Omental fat pad (tissue), 4 donors: ENCODE measurements at places on chromosomes 7 and 10.

GRCh38 chr10:126639084-126639483 lies 31.4 kb downstream of the C10orf90 start:
- DNase-seq = no peak

GRCh38 chr10:116324227-116324950 lies at the start of gene CCDC172:
Gene CCDC172, plus strand, starts transcription at chr10:116324448. Its CDS starts 564 bp downstream, at chr10:116325012.
- DNase-seq = no peak

DNA sequence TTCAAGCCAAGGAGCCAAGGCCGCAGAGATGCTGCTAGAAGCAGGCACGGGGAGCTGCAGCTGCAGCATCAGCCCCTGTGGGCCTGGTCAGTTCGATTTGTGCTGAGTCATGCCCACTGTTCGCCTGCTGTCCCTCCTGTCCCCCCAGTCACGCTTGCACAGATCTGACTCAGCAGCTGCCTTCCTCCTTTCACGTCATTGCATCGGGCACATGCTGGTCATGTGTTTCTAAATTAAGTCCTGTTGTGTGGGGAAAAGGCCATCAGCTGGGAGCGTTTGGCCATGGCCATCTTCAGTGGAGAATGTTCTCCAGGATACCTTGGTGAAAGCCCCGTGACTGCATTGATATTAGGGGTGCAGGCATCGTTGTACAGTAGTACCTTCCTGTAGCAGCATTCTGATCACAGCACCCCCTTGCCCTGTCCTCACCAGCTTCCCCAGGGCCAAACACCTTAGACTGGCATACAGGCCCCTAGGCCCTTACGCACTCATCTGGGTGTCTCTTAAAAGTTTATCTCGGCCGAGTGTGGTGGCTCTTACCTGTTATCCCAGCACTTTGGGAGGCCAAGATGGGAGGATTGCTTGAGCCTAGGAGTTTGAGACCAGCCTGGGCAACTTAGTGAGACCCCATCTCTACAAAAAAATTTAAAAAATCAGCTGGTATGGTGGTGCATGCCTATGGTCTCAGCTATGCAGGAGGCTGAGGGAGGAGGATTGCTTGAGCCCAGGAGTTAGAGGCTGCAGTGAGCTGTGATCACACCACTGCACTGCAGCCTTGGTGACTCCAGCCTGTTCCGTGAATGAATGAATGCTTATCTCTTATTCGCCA lies 23.2 kb downstream of the POR start:
- DNase-seq = peak; percentile 41

DNA sequence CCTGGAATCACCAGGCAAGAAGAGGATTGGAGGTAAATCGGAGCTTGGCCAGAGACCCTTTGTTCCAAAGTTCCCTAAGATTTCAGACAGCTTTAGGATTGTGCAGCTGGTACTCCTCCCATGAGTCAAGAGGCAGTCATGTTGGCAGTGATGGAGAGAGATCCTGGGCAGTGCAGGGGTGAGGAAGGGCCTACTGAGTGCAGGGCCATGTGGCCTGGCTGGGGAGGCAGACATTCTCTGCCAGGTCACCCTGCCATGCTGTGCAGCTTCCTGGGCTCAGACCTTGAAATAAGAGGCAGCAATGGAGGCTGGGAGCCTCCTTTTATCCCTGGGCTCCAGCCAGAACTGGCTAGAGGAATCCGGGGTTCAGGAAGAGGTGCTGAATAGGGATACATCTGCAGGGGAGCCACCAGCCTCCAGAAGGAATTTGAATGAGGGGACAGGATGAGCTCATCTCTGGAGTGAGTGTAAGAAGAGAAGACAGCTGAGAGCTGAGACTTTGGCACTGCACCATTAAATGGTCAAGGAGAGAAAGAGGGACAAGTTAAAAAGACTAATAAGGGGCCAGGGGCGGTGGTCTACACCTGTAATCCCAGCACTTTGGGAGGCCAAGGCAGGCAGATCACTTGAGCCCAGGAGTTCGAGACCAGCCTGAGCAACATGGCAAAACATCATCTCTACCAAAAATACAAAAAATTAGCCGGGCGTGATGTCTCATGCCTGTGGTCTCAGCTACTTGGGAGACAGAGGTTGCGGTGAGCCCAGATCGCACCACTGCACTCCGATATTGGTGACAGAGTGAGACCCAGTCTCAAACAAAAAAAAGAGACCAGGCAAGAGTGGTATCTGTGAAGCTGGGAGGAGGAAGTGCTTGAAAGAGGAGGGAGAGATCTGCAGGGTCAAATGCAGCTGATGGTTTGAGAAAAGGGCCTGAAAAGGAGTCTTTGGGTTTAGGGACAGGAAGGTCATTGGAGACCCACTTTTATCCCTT lies 12.0 kb downstream of the SFTPD start:
- no peak for DNase-seq

DNA sequence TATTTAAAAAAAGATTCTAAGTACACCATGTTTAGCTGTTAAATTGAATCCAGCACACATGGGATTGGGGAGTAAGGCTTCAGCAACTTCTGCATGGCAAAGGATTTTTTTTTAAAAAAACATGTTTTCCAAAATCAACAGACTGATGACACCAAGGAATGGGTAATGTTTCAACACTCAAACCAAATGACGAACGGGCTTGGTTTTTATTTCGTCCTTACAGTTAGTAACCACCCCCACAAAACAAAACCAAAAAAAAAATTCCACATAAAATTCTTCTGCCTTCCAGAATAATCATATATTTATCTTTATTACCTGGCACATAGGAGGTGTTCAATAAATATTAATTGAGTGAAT lies 45.7 kb downstream of the ICA1 start:
- DNase-seq = no peak

GRCh38 chr10:80582286-80582960 lies 44.7 kb downstream of the SH2D4B start:
- no peak for DNase-seq

GRCh38 chr7:12423997-12424745 lies 20.5 kb upstream of the VWDE start:
- no peak for DNase-seq

DNA sequence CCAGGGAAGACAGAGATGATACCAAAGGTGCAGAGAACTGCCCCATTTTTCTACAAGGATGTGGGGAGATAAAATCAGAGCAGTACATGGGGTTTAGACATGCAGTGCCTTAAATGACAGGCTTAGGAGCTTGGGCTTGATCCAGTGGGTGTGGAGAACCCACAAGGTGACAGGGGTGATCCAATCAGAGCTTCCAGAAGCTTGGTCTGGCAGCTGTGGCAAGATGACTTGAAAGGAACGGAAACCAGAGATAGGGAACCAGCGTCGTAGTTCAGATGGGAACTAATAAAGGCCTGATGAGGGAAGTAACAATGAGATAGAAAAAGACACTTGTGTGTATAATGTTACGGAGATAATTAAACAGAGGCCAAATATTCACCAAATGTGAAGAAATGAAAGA lies 80.7 kb downstream of the SLC37A3 start:
- no peak for DNase-seq

DNA sequence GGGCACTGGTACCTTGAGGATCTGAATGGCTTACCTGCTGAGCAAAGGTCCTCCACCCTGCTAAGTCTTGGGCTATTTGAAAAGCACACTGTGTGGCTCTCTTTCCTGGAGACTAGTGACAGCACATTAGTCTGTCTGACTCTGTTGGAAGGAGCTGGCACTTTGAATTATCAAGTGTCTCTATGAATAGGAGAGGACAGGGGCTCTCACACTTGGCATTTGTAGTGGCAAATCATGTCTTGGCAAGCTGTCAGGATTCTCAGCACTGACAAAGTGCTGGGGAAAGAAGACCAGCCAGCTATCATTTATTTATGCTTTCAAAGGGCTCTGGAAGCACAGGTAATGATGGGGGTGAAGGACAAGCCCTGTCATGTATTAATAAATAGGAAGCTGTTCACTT lies 62.8 kb downstream of the MTPN start:
- no peak for DNase-seq

DNA sequence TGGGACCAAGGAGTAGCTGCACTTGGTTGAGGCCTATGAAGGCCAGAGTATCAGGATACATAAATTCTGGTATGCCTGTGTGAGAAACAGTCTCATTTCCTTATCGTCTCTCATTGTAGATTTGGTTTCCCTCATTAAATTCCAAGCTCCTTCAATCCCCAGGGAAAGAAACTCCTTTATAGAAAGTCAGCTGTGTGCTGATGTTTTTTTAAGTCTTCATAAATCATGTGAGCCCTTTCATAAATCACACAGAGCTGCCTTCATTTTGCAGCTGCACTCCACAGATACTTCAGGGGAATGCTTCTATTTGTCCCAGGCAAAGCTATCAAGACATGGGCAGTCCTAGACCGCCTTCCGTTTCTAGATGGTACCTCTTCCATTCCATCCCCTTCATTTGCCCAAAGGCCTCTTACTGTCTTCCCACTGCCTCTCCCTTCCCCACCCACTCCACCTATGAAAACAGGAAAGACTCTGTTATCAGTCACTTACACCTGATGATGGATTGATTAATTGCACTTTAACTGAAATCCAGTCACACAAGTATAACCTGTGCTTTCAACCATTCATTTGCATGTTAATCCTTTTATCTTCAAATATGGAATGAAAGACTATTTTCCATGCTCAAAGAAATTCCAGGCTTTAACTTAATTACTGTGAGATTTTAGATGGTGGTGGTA lies 290.2 kb downstream of the C7orf25 start:
- no peak for DNase-seq

- no peak for DNase-seq
Measured at GRCh38 chr10:29271877-29272276, 17.0 kb upstream of the LYZL1 start.

GRCh38 chr10:13511409-13511808 lies 17.4 kb downstream of the BEND7 start:
- DNase-seq = no peak

DNA sequence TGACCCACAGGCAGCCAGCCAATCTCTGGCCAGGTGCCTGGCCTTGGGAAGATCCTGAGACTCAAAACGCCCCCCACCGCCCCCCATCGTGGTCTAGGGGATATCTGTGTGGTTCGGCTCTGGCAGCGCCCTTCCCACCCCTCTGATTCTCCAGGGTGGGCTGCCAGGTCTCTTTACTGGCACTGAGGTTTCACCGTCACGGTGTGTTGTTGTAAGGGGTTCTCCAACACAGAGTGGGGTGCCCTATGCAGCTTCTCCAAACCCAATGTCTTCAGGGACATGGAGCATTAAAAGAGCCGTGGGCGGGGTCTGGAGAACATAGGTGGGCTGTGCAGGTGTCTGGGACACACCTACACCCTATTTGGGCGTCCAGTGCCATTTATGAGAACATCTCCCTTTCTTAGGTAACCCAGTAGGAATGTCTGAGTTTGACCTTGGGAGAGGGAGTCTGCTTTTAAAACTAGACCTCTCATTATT lies 1.5 kb downstream of the MAFK start:
- no peak for DNase-seq

DNA sequence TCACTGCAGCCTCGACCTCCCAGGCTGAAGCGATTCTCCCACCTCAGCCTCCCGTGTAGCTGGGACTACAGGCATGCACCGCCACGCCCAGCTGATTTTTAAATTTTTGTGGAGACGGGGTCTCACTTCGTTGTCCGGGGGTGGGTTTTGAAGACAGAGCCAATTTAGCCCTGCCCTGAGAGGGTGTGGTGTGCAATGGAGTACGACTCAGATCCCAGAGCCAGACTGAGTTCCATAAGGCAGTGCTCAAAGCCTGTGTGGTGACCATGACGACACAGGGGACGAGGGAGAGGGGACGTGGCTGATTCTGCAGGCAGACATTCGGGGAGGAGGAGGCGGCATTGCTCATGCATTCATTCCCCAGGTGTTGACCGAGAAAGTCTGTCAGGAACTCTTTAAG lies 72.1 kb downstream of the ZMIZ1 start:
- no peak for DNase-seq

DNA sequence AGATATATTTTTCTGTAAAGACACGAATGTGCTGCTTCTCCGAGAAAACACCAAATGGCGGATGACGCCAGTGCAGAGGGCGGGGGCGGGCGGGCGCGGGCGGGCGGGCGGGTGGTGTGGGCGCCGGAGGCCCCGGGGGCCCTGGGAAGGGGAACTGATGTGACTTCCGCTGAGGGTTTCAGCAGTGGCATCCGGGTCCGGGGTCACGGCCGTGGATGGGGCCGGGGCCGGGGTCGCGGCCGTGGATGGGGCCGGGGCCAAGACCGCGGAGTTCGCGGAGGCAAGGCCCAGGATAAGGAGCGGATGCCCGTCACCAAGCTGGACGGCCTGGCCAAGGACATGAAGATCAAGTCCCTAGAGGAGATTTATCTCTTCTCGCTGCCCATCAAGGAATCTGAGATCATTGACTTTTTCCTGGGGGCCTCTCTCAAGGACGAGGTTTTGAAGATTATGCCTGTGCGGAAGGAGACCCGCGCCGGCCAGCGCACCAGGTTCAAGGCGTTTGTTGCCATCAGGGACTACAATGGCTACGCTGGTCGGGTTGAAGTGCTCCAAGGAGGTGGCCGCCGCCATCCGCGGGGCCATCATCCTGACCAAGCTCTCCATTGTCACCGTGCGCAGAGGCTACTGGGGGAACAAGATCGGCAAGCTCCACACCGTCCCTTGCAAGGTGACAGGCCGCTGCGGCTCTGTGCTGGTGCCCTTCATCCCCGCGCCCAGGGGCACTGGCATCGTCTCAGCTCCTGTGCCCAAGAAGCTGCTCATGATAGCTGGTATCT lies 20.3 kb upstream of the IGF2BP3 start:
- no peak for DNase-seq

GRCh38 chr10:35384265-35384868 lies 48.1 kb downstream of the CCNY start:
- no peak for DNase-seq

DNA sequence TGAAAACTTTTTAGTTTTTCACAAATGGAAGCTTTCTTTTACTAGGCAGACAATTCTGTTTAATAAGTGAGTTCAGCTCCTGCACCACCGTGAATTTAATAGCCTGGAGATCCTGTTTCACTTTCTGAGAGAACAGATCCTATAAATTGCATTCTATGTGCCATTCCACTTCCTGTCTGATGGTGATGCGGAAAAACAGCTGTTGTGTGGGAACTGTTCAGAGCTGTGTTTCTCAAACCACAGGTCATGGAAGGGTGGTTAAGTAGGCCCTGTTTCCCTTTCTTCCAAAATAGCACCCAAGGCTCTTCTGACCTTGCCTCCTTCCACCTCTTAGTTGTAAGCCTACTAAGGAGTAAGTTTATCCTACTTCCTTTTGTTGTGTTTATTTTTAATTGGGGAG lies 97.2 kb upstream of the DKK1 start:
- DNase-seq = no peak

DNA sequence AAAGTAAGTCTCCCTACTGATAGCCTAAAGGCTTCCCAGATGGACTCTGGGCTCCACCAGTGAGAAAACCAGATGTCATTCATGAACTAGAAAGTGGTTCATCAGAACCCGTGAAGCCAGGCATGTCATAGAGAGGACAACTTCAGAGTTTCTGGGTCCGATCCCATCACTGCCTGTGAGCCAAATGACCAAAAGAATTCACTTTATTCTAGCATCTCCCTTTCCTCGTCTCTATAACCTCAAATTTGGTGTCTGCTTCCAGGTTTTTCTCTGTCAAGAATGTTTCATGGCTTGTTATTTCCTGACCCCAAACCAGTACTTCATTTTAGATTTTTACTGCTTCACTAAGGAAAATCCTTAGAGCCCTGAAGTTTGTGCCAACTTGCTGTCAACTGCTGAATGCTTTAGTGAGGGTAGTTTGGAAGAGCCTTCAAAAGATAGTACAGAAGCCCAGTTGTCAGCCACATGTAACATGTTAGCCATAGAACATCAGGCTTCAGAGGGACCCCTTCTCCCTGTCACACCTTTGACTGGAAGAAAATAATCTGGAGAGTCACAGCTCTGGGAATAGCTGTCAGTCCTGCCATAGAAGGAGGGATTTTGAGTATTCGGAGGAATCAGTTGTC lies 34.0 kb downstream of the ITGB8 start:
- no peak for DNase-seq
